Hematopoietic multipotent progenitor cell treated with erythropoietin and hydrocortisone succinate and interleukin-3 and kit ligand, for 17 days (in vitro differentiated cells): ENCODE measurements at places on chromosomes 13 and 19.

- no peak for DNase-seq
Observed at GRCh38 chr13:111361873-111362648, 41.6 kb downstream of the TEX29 start.

DNA sequence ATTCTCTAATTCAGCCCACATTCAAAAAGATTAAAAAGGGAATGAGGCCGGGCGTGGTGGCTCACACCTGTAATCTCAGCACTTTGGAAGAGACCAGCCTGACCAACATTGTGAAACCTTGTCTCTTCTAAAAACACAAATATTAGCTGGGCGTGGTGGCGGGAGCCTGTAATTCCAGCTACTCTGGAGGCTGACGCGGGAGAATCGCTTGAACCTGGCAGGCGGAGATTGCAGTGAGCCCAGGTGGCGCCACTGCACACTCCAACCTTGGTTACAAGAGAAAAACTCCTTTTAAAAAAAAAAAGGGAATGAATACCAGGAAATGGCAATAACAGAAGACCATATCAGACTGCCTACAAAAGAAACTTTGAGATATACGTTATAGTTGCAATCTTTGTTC is 1244.5 kb downstream of the PCDH9 start:
- no peak for DNase-seq

GRCh38 chr19:22622901-22623840 is 11.0 kb upstream of the ZNF492 start:
- DNase-seq = no peak

- no peak for DNase-seq
Observed at GRCh38 chr19:4575267-4576015, 16.0 kb upstream of the SEMA6B start.

DNA sequence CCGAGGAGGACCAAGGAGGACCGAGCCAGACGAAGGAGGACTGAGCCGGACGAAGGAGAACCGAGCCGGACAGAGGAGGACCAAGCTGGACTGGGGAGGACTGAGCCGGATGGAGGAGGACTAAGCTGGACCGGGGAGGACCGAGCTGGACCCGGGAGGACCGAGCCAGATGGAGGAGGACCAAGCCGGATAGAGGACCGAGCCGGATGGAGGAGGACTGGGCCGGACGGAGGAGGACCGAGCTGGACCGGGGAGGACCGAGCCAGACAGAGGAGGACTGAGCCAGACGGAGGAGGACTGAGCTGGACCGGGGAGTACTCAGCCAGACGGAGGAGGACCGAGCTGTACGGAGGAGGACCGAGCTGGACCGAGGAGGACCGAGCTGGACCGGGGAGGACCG is 3.2 kb downstream of the PIP5K1C start:
- DNase-seq = no peak

DNA sequence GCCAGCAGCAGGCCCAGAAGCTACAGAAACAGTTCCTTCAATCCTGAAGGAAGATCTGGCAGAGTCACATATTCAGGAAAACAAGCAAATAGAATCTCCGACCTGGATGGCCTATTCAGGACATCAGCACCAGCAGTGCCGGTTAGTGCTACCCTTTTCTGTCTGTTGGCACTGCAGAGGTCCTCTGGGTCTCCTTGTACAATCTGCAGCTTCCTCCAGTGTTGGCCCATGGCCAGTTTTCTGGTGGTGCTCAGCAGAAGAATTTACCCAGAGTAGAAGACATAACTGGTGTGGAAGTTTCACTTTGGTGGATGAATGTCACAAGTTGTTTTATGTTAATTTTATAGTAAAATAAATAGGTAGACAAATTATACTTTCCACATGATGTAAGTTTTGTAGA is 498.1 kb downstream of the COG6 start:
- DNase-seq = no peak

DNA sequence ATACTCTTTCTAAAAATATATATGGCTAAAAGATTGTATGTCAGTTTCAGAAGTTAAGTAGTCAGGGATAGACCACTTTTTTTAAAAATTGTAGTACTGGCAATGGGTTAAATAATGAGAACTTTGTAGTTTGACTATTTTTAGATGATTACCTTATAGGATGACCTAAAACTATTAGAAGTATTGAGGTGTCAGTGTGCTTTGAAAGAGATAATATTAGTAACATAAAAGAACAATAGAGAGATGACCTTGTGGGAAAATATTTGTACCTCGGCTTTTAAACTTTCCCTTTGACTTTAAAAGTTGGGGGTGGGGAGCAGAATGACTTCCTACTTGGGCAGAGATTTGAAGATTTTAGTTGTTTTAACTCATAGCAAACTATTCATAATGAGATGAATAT is 48.3 kb downstream of the SLAIN1 start:
- DNase-seq = no peak

DNA sequence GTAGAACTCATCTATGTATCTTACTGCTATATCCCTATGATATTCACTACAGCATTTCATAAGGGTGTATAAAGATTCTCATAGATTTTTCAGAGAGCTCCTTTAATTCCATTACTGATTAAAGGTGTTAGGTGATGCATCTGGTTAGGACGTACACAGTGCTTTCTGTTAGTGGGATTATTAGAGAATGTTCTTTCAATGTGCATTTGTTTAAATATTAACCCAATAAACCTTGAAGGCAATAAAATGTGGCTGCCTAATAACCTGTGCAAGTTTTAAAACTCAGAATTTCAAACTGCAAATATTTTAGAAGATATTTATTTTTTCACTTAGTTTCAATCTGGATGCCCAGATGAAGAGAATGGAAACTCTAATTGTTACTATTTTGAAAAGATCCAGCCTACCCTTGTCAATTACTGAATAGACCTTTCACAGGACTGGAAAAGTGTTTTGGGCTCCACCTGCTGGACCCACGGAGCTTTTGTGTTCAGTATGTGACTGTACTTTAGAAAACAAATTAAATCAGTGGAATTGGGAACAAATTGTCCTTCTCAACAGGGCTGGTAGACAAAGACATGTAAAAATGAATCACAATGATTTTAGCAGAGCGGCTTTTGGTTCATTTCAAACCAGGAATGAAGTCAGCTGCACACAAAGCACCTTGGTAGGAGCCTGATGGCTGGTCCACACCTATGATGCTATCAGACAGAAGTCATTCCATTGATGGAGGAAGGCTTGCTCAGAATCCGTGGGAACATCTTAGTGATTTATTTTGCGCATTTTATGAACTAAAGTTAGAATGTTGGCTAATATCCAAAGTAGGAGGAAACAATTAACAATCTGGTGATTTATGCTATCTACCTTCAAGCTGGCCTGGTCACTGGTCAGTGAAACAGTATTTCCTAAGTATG is 89.4 kb upstream of the RAP2A start:
- DNase-seq = peak; percentile 72

DNA sequence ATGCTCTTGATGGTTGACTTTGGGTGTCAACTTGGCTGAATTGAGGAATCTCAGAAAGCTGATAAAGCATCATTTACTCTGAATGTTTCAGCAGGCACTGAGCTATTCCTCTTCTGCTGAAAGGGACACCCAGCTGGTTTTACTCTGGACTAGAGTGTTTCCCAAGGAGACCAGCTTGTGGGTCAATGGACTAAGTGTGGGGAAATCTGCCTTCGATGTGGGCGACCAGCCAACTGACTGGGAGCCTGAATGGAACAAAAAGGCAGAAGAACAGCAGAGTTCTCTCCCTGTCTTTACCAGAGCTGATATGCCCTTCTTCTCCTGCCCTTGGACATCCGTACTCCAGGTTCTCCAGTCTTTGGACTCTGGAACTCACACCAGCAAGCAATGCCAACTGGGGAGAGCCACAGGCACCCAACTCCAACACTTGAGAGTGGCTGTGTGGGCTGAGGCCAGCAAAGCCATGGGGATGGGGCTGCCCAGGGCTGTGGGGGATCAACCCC is 32.2 kb downstream of the MRPL57 start:
- no peak for DNase-seq
